ENCODE measurements at places on chromosomes 4 and X. TPM values are rescaled to one million over a fixed set of nuclear protein-coding genes. Genes with fewer than 3 reads are reported as not detected.

DNA sequence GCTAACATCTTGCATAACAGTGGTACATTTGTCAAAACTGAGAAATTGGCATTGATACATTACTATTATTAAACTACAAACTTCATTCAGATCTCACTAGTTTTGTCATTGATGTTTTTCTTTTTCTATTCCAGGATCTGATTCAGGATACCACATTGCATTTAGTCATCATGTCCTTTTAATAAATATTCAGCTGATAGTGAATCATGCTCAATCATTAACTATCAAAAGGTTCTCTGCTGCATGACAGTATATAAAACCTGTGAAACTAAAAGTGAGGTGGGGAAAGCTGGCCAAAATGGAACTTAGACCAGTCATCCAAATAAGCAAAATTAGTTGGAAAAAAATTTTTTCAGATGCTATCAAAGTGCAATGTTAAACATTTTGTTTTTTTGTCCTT, 28.1 kb upstream of the HS6ST2 start:
- no peak for DNase-seq

DNA sequence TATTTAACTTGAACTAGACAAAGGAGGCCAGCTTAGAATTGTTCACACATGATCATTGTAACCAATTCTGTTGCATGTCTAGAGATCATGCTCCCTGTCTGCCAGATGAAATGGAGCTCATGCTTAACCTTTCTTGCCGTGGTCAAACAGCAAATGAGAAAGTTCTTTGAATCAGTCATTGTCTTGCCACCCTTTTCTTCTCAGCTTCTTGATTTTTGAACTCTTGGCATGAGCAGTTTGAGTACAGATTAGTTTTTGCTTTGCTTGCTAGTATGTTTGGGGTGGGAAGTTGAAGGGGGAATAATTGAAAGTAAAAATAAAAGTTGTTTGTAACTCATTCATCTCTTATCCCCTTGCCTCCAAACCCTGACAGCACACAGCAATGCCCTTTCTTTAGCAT, 4.7 kb downstream of the MTM1 start:
- DNase-seq = no peak

Gene RTL3
- not detected for total RNA-seq

- DNase-seq = no peak
Measured at GRCh38 chr4:27807207-27807606, 946.6 kb downstream of the STIM2 start.

Gene HPSE
- total RNA-seq = 1.8 TPM

Gene CLIC2
- total RNA-seq = 0.56 TPM

DNA sequence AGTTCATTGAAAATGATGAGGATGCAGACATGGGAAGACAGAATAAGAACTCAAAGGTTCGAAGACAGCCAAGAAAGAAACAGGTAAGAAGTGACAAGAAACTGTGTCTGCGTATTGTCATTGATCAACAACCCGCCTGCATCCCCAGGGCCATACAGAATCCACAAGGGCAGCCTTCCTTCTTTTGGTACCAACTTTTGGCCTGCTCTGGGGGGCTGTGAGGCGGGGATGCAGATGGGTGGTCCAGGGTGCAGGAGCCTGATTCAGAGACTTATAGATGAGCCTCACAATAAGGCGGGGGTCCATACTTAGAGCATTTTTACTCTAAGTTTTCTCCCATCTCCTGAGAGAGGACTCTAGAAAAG, 9.0 kb downstream of the CC2D2A start:
- no peak for DNase-seq

GRCh38 chrX:101677028-101677427, 17.4 kb upstream of the ARMCX2 start:
- DNase-seq = no peak

Gene CXorf49
- total RNA-seq = not detected

- DNase-seq = no peak
Measured at GRCh38 chr4:11297201-11297600, 131.5 kb downstream of the HS3ST1 start.

Gene ARSJ
- 0.17 TPM for total RNA-seq

GRCh38 chr4:54217642-54218495, 11.2 kb upstream of the PDGFRA start:
- DNase-seq = peak; percentile 71

DNA sequence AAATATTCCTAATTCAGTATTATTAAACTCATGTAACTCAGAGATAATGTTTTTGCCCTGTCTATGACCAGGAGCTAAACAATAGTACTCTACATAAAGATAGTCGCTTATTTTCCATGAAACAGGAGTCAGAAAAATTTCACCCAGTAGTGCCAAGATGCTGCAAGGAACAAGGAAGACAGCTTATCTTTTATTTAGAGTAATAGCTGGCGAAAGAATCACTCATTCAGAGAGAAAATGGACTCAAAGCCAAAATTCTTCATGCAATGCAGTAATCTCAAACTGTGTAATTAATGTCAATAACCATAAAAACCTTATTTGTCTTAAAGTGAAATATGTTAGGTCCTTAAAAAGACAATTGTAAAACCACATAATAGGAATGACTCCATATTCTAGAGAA, 477.8 kb downstream of the ANKRD50 start:
- no peak for DNase-seq

Gene FRMPD4
- 6.2 TPM for total RNA-seq

- no peak for DNase-seq
Measured at GRCh38 chrX:65537229-65537628, 2.6 kb upstream of the LAS1L start.

DNA sequence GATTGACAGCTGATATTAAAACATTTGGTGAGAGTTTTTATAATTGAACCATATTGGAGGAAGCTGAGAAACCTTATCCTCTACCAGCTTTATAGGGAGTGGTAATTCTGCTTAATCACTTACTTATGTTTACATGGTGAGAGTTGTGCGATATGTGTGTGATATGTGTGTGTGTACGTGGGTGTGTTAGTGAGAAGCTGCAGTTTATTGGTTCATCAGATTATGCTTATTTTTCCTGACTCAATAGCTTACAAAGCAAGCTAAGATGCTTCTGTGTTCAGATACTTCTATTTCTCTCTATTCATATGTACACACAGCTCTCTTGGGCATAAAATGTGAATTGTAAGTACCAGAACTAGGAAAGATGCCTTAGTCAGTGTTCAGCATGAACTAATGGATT, 343.7 kb downstream of the GRIA2 start:
- no peak for DNase-seq

GRCh38 chr4:13536607-13537006, 7.7 kb downstream of the NKX3-2 start:
- no peak for DNase-seq

Gene XAGE1B
- not detected for total RNA-seq

GRCh38 chrX:108353452-108353851, 84.8 kb downstream of the COL4A6 start:
- DNase-seq = no peak

- no peak for DNase-seq
Measured at GRCh38 chr4:132540797-132541196, 608.3 kb upstream of the PCDH10 start.

DNA sequence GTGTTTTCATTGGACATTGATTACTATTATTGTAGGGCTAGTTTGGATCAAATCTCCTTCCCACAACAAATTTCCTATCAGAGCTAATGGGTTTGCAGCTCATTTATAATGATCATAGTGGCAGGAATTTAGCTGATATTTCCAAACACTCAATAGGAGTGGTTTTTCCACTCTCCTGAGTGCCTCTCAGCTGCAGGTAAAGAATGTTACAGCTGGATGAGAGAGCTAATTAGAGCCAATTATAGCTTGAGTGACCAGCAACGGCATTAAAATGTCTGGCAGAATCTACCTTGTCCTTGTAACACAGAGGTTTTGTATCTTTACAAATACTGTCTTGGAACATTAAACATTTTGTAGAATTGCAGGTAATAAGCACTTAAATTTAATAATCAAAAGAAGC, 602.8 kb upstream of the EPHA5 start:
- DNase-seq = no peak

- no peak for DNase-seq
Measured at GRCh38 chrX:47174846-47175587, 18.6 kb upstream of the UBA1 start.

Gene MSN
- 72.3 TPM for total RNA-seq

DNA sequence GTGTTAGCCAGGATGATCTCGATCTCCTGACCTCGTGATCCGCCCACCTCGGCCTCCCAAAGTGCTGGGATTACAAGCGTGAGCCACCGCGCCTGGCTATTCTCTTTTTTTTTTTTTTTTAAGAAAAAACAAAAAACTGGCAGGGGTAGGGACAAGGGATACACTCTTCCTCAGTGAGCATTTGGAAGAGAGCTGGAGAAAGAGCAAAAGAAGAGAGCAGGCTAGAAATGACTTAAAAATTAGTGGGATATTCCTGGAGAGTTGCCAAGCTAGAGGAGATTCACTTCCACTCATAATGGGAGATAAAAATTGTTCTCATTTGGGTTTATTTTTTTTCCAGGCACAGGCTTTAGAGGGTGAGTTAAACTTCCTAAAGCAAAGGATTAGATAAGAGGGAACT, 140.0 kb upstream of the SCML1 start:
- no peak for DNase-seq

- no peak for DNase-seq
Measured at GRCh38 chr4:2489841-2490552, 21.1 kb downstream of the RNF4 start.

- DNase-seq = no peak
Measured at GRCh38 chrX:53184836-53185235, 40.2 kb downstream of the KDM5C start.

Gene MAGEA2
- 2.7 TPM for total RNA-seq

All from glutamatergic neuron (in vitro differentiated cells).